ENCODE measurements at places on chromosomes 6 and 20.

- no peak for DNase-seq
These were observed 3.5 kb downstream of the FOXO3 start for GRCh38 chr6:108564178-108564577.

- DNase-seq = no peak
These were observed 469.7 kb downstream of the CDKAL1 start for GRCh38 chr6:21003780-21004541.

DNA sequence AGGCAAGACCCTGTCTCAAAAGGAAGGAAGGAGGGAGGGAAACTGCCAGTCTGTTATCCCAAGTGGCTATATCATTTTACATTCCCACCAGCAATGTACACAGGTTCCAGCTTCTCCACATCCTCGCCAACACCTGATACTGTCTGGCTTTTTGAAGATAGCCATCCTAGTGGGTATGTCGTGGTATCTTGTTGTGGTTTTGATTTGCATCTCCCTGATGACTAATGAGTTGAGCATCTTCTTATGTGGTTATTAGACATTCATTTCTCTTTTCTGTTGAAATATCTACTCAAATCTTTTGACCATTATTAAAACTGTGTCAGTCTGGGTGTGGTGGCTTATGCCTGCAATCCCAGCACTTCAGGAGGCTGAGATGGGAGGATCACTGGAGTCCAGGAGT, 47.9 kb upstream of the ARID1B start:
- DNase-seq = no peak

DNA sequence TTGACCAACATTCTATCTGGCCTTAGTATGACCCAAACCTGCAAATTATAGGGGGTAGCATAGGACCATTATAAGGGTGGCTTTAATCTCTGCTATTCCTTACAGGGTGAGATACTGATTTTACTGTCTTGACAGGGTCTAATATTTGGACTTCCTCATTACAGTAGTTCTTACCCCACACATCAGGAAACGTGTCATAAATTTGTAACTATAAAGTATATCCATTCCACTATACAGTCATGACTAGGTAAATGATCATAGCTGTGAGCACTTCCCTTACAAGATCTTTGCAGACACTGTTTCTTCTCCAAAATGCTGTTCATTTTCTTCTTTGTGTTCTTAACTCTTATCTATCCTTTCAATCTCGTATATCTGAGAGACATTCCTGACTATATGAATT, 518.7 kb upstream of the RNF217 start:
- DNase-seq = no peak

- no peak for DNase-seq
These were observed 131.8 kb downstream of the CLVS2 start for GRCh38 chr6:123127807-123128206.

GRCh38 chr6:71258078-71258866, 30.3 kb upstream of the OGFRL1 start:
- no peak for DNase-seq

GRCh38 chr6:36478051-36478526, 35.3 kb downstream of the KCTD20 start:
- DNase-seq = no peak

DNA sequence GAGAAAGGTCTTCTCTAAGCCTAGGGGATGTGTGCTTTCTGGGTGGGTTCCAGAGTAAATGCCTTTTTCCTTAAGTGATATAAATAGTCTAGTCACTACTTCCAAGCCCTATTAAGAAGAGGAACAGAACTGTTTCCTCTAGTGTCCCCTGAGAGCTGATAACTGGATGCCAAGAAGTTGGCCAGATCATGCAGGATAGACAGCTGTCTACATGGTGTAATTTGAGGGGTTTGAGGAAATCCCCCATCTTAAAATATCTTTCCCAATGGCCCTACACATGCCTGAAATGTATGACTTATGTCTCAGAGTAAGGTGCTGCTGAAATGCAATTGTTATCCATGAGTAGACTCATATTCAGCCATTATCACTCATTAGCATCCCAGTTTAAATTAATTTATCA, 20.2 kb upstream of the PIM1 start:
- no peak for DNase-seq

DNA sequence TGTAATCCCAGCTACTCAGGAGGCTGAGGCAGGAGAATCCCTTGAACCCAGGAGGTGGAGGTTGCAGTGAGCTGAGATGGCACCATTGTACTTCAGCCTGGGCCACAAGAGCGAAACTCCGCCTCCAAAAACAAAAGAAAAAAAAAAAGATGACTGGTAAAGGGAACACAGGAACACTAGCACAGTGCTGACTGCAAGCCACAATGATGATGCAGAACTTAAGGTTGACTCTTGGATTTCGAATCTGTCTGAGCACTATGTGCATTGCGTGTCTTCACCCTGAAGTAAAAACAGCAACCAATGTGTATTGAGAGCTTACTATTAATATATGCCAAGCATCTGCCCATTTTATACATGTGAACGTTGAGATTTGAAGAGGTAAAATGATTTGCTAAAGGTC, 27.6 kb upstream of the LIN28B start:
- no peak for DNase-seq

DNA sequence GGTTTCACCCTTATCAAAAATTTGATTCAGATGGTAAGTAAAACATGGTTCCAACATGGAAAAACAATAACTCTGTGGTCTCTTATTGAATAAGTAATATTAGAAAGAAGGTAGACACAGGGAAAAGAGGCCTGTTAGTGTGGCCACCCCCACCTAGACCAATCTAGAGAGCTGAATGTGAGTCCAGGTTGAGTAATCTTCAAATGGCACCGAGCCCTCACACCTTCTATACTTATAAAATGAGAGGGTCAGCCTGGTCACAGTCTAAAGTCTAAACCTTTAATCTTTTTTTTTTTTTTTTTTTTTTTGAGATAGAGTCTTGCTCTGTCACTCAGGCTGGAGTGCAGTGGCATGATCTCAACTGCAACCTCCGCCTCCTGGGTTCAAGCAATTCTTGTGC, 6.9 kb downstream of the FAM184A start:
- DNase-seq = no peak

DNA sequence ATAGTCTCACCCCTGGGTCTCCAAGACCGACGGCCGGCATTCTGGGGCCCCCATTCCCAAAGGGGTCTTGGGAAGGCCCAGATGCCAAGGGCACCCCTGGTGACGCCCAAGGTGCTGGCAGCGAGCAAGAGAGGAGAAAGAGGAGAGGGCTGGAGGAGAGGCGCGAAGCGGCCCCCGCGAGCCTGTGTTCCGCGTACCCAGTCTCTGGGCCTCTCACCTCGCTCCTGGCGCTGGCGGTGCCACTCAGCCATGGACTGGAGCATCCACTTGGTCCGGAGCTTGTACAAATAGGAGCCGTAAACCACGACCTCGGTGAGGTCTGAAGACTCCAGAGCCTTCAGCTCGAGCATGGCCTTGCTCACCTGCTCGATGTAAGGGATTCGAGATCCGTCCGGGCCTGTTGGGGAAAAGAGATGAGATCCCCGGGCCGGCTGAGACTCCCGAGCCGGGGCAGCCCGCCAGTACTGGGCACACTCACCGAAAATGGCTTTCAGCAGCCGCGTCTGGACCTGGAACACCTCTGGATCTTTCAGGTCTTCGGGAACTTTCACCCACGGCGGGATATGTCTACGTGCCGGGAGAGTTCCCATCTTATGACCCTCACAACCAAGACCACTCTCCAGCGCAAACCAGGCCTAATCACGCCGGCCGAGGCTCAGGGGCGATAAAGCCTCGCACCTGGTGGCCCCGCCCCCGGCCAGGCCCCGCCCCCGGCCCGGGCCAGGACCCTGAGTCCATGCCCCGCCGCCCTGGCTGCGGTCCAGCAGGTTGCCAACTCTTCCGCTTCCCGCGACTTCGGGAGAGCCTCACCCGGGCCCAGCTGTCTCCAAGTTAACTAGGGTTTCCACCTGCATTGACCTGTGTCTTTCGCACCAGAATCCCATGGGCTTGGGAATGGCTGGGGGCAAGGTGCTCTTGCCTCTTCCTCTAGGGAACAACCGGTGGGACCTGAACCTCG, at the start of gene DPPA5:
TSS of gene DPPA5 (minus strand) at position 641 of the 958 bp plus-strand sequence. CDS start at position 590, 51 bp downstream.
- DNase-seq = no peak

- no peak for DNase-seq
These were observed 221.9 kb downstream of the TTLL2 start for GRCh38 chr6:167546611-167547327.

GRCh38 chr6:11950109-11950508, 62.0 kb upstream of the HIVEP1 start:
- DNase-seq = no peak

GRCh38 chr6:157322792-157323254, 496 bp downstream of the TMEM242 start:
- DNase-seq = no peak

DNA sequence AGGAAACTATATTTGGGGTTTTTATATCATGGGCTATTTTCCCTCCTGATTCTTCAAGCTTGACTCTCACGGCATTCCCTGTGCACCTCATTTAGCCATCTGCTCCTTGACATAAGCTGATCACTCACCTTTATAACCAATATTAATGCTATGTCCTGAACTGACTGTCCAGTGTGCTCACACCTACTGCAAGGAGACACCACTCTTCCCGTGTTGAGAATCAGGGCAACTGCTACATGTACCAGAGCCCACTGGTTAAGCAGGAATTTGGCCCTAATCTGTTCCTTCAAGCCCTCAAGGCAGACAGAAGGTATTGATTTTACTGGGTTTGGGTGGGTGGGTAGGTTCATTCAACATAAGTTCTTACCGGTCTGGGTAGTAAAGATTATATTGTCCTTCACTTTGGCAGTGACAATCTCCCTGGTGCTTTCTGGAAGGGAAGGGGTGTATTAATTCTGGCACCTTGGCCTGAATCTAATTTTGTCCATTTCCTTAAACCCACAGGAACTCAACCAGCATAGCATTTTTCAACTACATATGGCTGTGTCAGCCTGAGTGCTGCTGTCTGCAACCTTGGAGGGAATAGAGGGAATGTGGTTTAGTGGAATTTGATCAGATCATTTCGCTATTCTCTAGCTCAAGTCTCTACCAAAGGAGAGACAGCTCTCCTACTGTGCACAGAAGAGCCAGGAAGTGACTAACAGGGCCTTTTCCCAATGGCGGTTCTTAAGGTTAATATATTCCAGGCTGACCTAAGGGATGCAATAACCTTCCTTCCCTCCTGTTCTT, 293.2 kb downstream of the BTBD9 start:
- no peak for DNase-seq

GRCh38 chr6:7236306-7237209, 76.4 kb downstream of the SSR1 start:
- DNase-seq = no peak

DNA sequence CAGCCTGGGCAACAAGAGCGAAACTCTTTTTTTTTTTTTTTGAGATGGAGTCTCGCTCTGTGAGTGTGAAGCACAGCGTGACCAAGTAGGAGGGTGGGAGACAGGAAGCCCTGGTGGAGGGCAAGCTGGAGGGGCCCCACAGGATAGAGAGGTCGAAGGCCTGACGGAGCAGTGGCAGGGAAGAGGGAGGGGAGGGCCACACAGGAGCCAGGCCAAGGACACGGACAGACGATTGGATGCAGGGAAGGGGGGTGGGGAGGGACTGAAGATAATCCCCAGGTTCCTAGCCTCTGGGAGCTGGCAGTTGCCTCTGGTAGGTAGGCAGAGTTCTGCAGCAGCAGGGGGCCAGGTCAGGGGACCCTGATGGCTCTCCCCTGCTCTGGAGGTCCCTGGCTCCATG, 10.8 kb upstream of the GUCA1A start:
- no peak for DNase-seq

GRCh38 chr6:157126183-157127098, 196.9 kb downstream of the TMEM242 start:
- no peak for DNase-seq

GRCh38 chr6:41894366-41895299, 542 bp downstream of the USP49 start:
- no peak for DNase-seq

GRCh38 chr20:20102716-20103258, 50.5 kb downstream of the CFAP61 start:
- DNase-seq = no peak

DNA sequence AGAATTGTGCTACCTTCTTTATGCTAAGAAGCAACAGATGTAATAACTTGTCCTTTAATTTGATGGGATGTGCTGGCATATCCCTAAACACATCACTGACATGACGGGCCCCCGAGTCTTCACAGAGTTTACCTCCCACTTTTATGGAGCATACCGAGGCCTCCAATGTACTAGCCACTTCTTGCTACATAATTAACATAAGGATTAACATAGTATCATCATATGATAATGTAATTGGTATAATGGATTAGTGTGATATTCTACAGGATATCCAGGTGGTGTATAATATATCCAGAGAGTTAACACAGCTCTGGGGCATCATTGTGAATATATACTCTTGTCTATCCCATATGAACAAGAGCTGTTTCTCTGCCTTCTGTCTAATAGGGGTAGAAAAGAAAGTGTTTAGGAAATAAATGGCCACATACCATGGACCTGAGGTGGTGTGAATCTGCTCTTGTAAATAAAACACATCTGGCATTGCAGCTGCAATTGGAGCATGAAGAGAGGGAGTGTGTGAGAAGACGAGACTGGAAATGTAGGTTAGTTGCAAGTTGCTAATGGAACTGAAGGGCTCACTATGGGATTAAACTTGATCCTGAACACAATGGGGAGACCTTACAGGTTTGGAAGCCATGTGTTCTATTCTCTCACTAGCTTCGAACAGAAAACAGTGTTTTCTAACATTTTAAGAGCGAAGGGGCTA, 102.3 kb downstream of the IYD start:
- no peak for DNase-seq

Data from right renal cortex interstitium (tissue), 3 donors.